ENCODE measurements at places on chromosomes 2 and 18. TPM values are rescaled to one million over a fixed set of nuclear protein-coding genes. Genes with fewer than 3 reads are reported as not detected.

The ABHD3 gene
- total RNA-seq = 5.9 TPM

The LRP2 gene
- total RNA-seq = not detected

The ACVR1 gene
- total RNA-seq = 43.5 TPM

The DLX1 gene
- total RNA-seq = 0.55 TPM

The SERPINB7 gene
- total RNA-seq = 31.5 TPM

The GKN2 gene
- not detected for total RNA-seq

The INHA gene
- total RNA-seq = not detected

The LIMS2 gene
- 2.6 TPM for total RNA-seq

The ZNF385B gene
- total RNA-seq = not detected
